ENCODE measurements at places on chromosomes 2 and 18. TPM values are rescaled to one million over a fixed set of nuclear protein-coding genes. Genes with fewer than 3 reads are reported as not detected.

DNA sequence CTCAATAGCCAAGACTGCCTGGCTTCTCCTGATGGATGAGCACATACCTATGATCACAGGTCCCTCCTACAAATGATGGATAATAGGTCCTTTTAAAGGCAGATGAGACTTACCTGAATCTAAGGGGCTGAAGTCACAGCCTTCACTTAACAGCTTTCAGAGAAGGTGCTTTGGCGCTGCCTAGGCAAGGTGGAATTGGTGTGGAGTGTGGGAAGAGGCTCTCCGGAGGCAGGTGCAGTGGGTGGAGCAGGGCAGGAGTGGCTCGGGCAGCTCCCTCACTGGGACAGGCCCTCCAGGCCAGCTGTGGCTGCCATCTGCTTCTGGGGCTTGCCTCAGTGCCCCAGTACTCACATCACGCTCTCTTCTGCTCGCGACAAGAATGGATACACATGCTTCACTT is 99.0 kb upstream of the TPO start:
- no peak overlapping the region for H3K27ac ChIP-seq
- DNase-seq = no peak
- no peak overlapping the region for H3K4me3 ChIP-seq
- H3K27me3 ChIP-seq = no peaks in the 10 kb centered on the region

- no peaks in the 10 kb centered on the region for H3K27me3 ChIP-seq
- no peak overlapping the region for H3K4me3 ChIP-seq
- no peak overlapping the region for H3K27ac ChIP-seq
- H3K36me3 ChIP-seq = no peaks in the 10 kb centered on the region
Observed at GRCh38 chr2:139034064-139034463, 253.9 kb upstream of the NXPH2 start.

DNA sequence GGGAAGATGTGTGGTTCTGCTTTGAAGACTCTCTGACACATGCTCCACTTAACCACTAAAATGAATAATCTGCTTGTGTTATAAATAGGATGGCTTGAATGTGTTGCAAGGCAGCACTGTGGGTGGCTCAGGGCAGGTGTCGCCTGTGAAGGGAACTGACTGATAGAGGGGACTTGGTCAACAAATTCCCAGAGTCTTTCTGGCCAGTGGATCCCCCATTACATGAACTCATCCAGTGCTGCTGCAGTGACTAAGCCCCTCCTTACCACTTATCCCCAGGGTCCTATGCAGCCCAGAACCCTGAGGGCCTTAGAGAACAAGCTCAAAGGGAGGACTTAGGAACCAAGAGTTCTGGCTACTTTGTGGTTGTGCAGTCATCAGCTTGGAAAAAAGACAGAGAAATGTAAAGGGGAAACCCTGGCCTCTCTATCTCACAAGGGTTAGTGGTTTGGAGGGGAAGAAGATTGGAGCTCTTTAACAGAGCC is 226.2 kb upstream of the TNP1 start:
- H3K4me1 ChIP-seq = peaks cover 4% of the 10 kb centered on the region
- H3K4me3 ChIP-seq = no peak overlapping the region
- no peaks in the 10 kb centered on the region for H3K36me3 ChIP-seq
- H3K27me3 ChIP-seq = no peaks in the 10 kb centered on the region
- DNase-seq = peak; percentile 90
- no peak overlapping the region for H3K27ac ChIP-seq

- no peak for DNase-seq
- H3K27me3 ChIP-seq = peaks cover 3% of the 10 kb centered on the region
- H3K4me1 ChIP-seq = no peaks in the 10 kb centered on the region
- H3K36me3 ChIP-seq = no peaks in the 10 kb centered on the region
Observed at GRCh38 chr2:128720080-128721022, 401.7 kb upstream of the HS6ST1 start.

DNA sequence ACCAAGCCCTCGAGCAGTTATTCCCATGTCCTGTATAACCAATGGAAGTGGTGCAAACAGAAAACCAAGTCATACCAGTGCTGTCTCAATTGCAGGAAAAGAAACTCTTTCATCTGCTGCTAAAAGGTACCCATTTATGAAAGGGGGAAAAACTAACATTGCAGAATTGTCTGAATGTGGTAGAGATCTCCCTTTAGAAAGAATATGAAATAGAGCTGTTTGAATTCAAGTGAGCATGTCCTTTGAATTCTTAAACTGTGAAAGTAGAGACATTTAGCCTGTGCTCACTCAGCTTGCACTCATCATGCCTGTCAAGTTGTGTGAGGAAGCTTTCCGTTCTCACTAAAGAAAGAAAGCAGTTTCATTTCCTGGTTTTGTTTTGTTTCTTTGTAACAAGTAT is 87.4 kb downstream of the EML4 start:
- H3K4me3 ChIP-seq = no peak overlapping the region
- DNase-seq = peak; percentile 26
- H3K27me3 ChIP-seq = no peaks in the 10 kb centered on the region
- no peaks in the 10 kb centered on the region for H3K4me1 ChIP-seq

DNA sequence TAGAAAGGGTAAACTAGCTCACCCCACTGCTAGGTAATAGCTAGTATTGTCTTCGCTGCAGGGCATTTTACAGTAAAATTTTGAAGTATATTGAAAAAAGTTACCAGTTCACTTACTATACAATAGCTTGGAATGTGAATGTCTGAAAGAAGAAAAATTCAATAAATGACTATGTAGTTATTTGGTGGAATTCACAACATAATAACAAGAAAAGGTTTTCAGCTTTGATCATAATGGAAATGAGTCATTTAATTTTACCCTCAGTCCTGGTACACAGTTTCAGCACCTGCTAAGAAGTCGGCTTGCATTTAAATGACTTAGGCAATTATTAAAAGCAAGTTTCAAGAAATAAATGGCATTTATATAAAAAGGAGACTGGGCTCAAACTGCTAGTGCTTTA is 90.4 kb downstream of the NUP35 start:
- no peak overlapping the region for H3K27ac ChIP-seq
- no peaks in the 10 kb centered on the region for H3K4me1 ChIP-seq
- H3K36me3 ChIP-seq = no peaks in the 10 kb centered on the region
- no peak overlapping the region for H3K4me3 ChIP-seq
- DNase-seq = no peak
- H3K27me3 ChIP-seq = no peaks in the 10 kb centered on the region

- no peaks in the 10 kb centered on the region for H3K36me3 ChIP-seq
- no peaks in the 10 kb centered on the region for H3K27me3 ChIP-seq
- H3K4me3 ChIP-seq = no peak overlapping the region
- H3K27ac ChIP-seq = no peak overlapping the region
Observed at GRCh38 chr18:37554399-37554787, 11.2 kb downstream of the CELF4 start.

Gene REG1A
- total RNA-seq = not detected

Gene TFPI
- 111 TPM for total RNA-seq

Gene CFAP65
- total RNA-seq = not detected
